ENCODE measurements at places on chromosomes 6 and 20.

GRCh38 chr6:156395276-156395675 is 381.9 kb upstream of the ARID1B start:
- DNase-seq = no peak

DNA sequence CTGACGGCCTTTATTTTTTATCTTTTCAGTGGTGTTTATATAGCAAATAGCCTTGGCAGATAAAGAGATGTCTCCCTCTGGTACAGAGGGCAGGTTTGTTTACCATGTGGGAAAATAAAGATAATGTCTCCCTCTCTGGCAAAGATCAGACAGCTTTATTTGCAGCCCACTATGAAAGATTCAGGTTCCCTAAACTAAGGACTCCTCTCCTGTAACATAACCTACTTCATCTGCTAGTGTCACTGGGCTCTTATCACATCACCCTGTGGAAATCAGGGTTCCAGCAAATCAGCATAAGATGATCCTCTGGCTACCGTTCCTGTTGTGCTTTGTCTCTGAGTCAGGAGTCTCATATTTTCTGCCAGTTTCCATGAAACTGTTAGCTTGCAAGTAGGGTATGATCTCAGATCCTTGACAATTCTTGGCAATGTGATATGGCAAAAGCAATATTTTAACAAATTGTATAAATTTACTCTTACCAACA is 3.1 kb downstream of the FBXL4 start:
- no peak for DNase-seq

GRCh38 chr6:160238278-160238711 is 20.3 kb downstream of the SLC22A2 start:
- no peak for DNase-seq

DNA sequence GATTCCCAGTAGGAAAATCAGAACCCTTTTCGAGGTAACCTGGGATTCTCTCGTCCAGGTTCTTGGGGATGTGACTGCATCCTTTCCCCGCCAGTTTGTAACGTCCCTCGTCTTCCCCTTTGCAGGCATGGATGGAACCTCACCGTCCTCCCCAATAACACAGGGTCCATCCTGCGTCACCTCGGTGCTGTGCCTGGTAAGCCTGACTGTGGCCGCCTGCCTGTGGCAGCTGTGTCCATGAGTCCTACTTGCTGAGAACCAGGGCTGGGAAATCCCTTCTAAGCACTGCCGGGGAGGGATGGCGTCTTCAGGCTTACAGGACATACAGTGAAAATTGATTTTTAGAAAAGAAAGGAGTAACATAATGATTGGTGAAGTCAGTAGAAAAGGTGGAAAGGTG is 155.6 kb downstream of the DTNBP1 start:
- no peak for DNase-seq

Data from astrocyte of the cerebellum (primary cell).